ENCODE measurements at places on chromosomes 12 and 14.

- no peak for DNase-seq
Observed at GRCh38 chr12:28021704-28022103, 49.2 kb upstream of the PTHLH start.

- peak; percentile 14 for DNase-seq
Observed at GRCh38 chr12:54991161-54991990, 6.8 kb upstream of the TESPA1 start.

DNA sequence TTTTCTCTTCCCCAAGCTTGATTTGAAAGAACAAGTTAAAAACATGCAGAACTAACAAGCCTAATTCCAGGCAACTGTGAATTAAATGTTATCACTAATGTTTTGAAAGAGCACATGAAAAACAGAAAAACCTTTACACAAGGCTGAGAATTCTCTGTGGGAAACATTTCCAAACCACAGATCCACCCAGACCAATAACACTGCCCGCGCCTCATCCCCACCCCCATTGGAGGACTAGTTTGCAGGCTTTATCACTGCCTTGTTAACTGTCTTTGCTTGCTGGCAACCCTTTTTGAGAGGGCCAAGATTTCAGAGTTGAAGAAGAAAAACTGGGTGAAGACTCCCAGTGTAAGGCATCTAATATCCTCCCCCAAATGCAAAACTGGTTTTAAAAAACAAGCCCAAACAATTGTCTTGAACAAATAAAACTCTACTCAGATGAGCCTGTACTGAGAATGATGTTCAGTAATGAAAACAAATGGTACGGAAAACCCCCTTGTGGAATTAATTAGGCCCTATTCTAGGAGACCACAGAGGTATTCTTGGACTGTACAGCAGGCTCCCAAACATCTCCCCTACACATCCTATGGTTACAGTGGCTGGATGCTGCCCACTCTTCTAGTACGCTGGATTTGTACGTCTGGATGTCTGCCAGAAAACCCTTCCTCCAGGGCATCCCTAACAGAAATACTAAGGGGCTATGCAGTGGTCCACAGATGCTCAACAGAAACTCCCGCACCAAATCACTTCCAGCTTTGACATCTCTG is 5.8 kb downstream of the MAX start:
- no peak for DNase-seq

DNA sequence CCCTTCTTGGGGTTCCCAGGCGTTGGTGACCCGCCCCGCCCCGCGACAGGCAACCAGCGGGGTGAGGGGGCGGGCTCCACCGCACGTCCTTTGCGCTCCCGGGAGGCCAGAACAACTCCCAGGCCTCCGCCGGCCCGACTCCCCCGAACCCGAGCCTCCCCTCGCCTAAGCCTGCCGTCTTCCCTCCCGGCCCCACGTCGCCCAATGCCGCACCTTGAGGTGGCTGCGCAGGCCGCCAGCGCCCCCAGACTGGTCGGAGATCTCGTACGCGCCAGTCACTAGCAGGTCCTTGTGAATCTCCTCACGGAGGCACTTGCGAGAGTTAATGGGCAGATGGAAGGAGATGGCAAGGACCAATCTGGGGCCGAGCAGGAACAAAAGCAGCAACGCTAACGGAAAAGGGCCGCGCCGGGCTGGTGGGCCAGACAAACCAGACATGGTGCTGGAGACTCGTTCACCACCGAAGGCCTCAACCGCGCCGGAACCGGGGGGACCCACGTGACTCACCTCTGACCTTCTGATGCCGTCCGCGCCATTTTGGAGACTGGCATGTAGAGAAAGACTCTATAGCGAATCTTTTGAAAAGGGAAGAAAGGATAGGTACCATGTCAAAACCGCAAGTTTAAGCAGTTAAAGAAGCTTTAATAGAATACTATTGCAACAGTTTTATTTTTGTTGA is at the start of gene TMED10:
Gene TMED10 (minus strand): TSS at position 471 of the 679 bp plus-strand sequence. CDS start 33 bp downstream, at position 438.
- DNase-seq = peak; percentile 88

DNA sequence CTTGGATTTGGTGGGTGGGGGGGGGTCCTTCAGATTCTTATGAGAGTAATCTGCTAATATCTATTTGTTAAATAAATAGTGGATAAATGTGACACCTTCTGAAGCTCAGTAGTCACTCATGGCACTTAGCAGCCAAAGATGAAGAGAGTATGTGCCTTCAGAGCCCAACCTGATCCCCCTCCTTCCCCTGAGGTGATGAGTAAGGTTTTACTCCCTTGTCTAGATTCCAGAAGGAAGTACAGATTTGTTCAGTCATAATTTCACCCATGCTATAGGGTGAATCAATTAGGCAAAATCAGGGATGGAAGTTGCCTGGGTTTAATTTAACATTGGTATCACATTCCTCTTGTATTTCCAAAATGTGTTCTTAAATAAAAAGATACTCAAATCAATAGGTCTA is 340.3 kb upstream of the ATP2B1 start:
- no peak for DNase-seq

DNA sequence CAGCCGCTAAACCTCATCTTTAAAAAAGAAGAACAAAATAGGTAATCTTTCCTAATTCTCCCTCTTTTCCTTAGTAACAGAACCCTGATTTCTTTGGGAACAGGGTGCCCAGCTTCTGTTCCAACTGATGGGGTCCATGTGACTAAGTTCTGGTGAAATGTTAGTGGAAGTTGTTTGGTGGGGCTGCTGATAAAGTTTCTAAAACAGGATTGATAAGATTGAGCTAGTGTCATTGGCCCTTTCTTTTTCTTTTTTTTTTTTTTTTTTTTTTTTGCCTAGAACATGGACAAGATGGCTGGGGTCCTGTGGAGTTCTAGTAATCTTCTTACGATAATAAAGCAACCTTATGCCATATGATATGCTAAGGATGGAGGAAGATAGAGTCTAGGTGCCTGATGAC is 16.2 kb upstream of the TUBA1B start:
- no peak for DNase-seq

DNA sequence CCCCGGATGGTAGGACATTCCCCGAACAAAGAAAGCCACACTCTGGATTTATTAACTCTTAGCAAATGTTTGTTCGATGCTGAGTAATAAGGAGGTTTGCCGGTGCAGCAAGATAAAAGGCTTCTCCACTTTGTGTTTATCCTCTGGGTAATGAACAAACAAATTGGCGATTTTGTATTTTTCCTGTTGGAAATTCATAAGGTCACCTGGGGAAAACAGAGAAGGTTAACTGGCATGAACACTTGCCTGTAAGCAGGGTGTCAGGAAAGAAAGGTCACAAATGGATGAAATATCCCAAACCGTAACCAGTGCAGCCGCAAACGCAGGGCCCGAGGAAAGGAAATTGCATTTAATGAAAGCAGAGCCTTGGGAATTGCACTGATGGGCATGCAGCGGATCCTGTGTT is 132.8 kb downstream of the RMST start:
- no peak for DNase-seq

DNA sequence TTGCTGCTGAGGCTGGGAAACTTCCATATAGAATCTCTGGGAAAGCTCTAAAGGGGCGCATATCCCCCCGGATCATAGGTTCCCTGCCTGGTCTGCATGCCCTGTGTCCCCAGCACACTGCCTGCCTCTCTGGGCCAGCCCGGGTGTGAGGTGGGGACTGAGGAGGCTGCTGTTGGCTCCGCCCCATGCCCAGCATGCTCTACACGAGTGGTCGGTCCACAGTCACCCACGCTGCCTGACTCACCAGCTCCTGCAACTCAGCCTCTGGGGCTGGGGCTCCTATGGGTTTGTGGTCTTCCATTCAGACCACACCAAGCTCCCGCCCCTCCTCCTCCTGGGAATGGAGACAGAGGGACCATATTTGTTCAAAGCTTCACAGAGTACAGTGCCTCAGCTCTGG is 88.5 kb upstream of the ANO2 start:
- DNase-seq = no peak

GRCh38 chr14:87952307-87953094 is 40.5 kb downstream of the GALC start:
- DNase-seq = no peak

GRCh38 chr14:65128096-65128495 is 25.8 kb upstream of the MAX start:
- DNase-seq = no peak

GRCh38 chr14:65237023-65237814 is 134.9 kb upstream of the MAX start:
- DNase-seq = no peak

GRCh38 chr12:45416126-45416525 is 200.2 kb downstream of the ANO6 start:
- no peak for DNase-seq

- DNase-seq = no peak
Observed at GRCh38 chr14:23102801-23103200, 2.0 kb downstream of the CIROP start.

GRCh38 chr12:46342562-46343033 is 30.0 kb downstream of the SLC38A2 start:
- DNase-seq = no peak

DNA sequence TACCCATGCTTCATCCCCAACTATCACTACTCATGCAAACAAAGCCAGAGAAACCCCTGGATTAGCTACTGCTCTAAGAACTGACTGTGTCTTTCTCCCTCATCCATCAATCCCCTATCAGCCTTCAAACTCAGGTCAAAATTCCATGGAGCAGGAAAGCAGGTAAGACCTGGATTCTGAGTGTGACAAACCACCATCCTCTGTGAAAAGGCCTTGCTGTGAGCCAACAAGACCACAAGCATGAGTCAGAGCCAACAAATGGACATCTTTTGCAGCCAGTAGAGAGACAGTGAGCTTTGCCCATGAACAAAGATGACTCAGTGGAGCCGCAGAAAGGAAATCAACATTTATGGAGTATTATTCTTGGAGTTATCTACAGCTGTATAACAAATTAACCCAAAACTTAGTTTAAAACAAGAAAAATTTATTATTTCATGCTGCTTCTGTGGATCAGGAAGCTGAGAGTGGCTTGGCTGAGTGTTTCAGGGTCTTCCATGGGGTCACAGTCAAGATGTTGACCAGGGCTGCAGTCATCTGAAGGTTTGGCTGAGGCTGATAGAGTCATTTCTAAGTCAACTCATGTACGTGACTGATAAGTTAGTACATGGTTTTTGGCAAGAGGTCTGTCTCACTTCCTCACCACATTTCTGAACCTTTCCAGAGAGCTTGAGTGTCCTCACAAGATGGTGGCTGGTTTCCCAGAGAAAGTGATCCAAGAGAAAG is 61.1 kb downstream of the PITPNM2 start:
- no peak for DNase-seq

GRCh38 chr12:62604373-62604772 is 137.7 kb downstream of the MON2 start:
- no peak for DNase-seq

DNA sequence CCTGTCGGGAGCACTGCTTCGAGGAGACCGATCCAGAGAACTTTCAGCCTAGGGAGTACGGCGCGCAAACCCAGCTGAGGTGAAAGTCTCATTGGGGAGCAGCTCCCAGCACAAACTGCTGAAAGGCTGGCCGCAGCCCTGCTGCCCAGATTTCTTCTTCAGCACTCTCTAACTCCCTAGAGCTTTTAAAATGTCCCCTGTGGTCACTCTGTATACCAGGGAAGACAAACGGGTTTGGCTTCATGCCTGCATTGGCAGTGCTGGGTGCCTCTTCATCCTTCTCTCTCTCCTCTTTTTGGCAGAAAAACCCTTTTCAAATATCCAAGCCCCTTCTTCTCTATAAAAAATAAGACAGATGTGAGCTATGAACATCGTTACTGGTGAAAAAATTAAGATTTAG is 34.9 kb downstream of the BBS10 start:
- DNase-seq = no peak

DNA sequence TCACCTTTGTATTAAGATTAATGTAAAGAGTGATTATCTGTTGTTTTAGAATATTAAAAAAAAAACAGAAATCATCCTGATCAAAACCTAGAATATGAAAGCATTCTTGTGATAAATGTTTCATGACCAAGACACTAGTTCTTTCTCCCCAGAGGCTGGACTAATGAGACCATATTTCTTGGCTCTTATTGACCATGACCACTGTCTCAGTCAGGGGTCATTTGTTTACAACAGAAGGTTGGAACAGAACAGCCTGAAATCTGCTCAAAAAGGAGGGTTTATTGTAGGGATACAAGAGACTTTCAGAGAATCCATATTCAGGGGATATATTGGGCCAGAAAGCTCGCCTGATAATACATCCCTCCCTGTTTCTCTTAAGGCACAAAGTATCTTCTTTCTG is 87.7 kb downstream of the TMEM30B start:
- no peak for DNase-seq

- DNase-seq = no peak
Observed at GRCh38 chr12:48078901-48079300, 27.0 kb downstream of the SENP1 start.

DNA sequence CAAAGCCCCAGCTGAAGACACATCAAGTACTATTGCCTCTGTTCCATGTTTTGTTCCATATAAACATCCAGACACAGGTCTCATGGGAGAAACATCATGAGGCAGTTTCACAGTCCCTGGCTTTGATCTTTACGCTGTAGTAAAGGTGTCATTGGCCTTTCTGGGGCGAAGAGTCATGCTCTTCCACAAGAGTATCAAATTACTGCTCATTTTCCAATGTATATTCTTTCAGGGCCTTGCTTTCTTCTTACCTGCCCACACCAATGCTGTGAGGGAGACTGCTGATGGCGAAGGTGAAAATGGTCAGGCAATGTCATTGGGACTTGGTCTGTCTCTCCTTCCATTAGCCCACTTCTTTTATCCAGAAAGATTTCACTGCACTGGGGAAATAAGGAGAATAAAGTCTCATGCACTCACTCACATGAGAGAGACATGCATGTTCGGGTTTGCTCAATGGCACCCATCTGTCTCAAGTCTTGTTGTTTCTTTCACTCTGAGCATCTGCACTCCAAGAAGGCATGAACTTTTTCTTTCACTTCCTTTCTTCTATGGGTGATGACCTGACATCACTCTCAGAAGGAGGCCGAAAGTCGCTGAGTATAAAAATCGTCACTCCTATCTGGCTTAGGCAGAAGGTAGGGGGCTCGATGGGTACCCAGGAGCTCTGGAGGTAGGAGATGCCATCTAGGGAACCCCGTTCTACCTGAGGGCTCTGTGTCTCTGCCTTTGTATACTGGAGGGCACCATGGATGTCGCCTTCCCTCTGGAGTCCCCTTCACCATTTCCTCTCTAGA is 1.3 kb upstream of the JDP2 start:
- no peak for DNase-seq

GRCh38 chr14:93346926-93347721 is at the start of gene COX8C:
COX8C (plus strand) TSS chr14:93347182; CDS start chr14:93347269, 87 bp downstream.
- no peak for DNase-seq

GRCh38 chr12:77835969-77836368 is 5.3 kb downstream of the NAV3 start:
- no peak for DNase-seq

- DNase-seq = no peak
Observed at GRCh38 chr14:71532344-71532743, 399.9 kb upstream of the RGS6 start.

GRCh38 chr12:41950455-41950854 is 194.2 kb downstream of the GXYLT1 start:
- no peak for DNase-seq

Data from stimulated activated CD8-positive, alpha-beta memory T cell treated with anti-CD3 and anti-CD28 coated beads, Interleukin-15, amount 100 ng/mL, for 1 hour (primary cell).